T-helper 1 cell (primary cell): ENCODE measurements at places on chromosomes 1 and 21.
A peak's percentile ranks its signal among the peaks of the same experiment; 100 is the strongest.

DNA sequence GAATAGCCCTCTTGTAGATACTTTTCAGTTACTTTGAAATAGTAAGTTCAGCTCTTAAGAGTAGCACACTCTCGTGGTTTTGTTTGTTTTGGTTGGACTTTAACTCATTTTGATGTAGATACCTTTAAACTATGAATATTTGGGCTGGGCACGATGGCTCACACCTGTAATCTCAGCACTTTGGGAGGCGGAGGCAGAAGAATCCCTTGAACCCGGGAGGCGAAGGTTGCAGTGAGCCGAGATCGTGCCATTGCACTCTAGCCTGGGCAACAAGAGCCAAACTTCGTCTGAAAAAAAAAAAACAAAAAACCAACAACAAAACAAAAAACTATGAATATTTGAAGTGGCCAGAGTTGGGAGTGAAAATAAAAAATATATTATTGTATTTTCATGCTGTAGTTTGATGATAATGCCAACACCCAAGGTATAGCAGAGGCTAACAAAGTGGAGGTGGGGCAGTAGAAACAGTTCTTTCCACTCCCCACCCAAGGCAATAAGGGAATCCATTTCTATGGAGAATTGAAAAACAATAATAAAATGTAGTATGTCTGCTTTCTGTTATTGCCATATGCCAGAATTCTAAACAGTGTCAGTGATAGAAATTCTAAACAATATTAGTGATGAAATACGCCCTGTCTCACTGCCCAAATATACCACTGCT, 1.7 kb downstream of the ZNF326 start:
- DNase-seq = no peak

GRCh38 chr1:226980565-226981385, 40.7 kb downstream of the COQ8A start:
- DNase-seq = no peak

- no peak for DNase-seq
These were observed 12.1 kb downstream of the RGS1 start for GRCh38 chr1:192587386-192588266.

DNA sequence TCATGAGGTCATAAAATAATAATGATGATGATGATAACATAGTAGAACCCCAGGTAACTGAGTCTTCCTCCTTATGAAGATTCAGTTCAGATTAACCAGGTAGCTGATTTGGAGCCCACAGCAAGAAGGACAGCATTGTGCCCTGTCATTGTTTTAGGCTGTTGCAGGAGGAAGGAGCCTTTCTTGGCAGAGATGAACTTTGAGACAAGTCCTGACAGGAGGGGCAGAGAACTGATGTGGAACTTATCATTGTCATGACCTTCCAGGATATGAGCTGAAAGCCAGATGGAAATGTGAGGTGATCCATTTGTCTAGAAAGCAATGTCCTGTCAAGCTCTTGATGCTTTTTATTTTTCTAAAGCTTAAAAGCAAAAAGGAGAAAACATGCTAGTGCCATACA, 132.6 kb upstream of the COA6 start:
- no peak for DNase-seq

DNA sequence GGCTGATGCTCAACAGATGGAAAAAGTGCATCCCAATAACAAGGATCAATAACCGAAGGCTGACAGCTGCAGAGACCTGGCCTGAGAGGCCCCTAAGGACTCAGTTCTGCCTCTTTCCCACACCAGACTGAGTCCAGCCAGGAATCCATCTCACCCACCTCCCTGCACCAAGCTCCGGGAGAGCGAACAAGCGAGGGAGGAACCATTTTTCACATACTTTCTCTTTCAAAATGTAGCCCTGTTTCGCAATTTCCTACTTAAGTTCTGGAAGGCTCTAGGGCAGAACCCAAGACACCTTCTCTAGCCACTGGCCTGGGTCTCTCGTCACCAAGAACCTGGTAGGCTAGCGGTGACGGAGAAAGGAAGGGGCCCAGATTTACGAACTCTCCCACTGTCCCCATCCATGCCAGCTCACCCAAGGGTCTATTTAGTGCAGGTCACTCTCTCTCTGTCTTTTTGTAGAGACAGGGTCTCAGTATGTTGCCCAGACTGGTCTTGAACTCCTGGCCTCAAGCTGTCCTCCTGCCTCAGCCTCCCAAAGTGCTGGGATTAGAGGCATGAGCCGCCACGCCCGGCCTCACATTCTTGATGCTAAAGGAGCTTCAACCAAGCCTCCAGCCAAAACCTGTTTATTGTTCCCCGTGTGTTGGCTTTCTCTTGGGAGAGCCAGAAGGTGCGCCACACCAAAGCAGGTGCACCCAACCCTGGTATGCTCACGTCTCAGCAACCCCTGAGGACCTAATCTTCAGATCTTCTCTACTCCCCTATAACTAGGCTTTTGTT, 10.9 kb upstream of the GNL2 start:
- no peak for DNase-seq

GRCh38 chr1:175887981-175888428, 144.6 kb upstream of the TNR start:
- no peak for DNase-seq

GRCh38 chr1:224879162-224879803, 50.2 kb upstream of the DNAH14 start:
- DNase-seq = no peak

- no peak for DNase-seq
These were observed 71.6 kb downstream of the DNTTIP2 start for GRCh38 chr1:93807311-93807930.

GRCh38 chr1:192506741-192507155, 68.8 kb upstream of the RGS1 start:
- no peak for DNase-seq

DNA sequence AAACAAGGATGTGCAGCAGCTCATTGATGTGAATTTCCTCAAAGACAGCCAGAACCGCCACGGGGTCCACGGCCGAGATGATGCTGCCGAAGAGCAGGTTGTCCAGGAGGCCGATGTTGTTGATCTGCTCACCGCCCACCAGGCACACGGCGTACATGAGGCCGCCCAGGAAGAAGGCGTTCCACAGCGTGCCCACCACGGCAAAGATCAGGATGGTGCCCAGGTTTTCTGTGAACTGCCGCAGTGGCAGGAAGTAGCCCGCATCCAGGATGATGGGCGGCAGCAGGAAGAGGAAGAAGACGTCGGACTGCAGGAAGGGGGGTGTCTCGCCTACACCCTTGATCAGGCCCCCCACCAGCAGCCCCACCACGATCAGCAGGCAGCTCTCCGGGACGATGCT, 41.1 kb downstream of the SLC9A1 start:
- no peak for DNase-seq

- DNase-seq = no peak
These were observed 145.7 kb downstream of the DHRS3 start for GRCh38 chr1:12472156-12472797.

GRCh38 chr21:17488620-17489019, 24.2 kb upstream of the CXADR start:
- no peak for DNase-seq

DNA sequence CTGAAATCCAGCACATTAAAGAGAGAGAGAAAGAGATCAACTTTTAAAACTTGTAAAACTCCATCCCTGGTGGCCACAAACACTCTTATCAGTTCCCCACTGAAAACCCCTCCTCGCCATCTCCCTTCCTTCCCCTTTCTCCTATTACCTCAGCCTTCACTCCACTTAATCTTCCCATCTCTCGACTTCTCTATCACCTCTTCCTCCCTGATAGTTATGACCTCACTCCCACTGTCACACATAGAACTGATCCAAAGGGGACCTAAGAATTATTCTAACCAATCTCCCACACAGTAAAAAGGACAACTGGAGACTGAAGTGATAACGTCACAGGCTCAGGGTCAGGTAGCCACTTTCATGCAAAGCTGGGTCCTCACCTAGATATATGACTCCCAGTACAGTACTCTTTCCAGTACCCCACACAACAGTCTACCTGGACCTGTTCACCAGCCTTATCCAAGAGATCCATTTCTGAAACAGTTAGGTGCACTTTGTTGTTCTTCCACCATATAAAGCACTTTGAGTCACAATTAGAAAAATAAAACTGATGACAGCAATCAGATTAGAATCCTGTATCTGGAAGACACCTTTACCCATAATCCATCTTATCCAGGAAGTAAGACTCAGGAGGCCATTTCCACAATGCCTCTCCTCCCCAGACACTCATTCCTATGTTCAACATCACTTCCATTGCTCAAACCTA, 324.8 kb downstream of the SMYD3 start:
- DNase-seq = no peak

DNA sequence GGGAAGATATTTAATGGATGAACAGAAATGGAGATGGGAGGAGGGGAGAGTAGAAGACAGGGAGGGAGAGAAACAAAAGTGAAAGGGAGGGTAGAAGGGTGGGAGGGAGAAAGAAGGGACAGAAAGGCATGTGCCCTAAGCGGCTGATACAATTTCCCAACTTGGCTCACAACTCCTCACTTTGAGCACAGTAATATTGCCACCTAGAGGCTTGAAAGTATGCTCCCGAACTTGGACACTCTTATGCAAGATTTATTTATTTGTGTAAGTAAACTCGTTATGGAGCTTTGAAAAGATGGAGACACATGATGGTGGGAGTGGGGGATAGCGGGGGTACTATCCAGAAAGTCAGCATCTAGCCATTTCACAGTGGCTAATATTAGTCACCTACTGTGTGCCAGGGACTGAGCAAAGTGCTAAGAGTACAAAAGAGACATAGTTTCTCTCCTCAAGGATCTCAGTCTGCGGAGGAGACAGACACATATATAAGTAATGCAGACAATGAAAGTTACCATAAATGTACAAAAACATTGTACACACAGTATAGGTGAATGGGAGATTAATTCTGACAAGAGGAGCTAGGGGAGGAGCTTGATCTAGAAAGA, 189.7 kb downstream of the SEC16B start:
- DNase-seq = no peak

DNA sequence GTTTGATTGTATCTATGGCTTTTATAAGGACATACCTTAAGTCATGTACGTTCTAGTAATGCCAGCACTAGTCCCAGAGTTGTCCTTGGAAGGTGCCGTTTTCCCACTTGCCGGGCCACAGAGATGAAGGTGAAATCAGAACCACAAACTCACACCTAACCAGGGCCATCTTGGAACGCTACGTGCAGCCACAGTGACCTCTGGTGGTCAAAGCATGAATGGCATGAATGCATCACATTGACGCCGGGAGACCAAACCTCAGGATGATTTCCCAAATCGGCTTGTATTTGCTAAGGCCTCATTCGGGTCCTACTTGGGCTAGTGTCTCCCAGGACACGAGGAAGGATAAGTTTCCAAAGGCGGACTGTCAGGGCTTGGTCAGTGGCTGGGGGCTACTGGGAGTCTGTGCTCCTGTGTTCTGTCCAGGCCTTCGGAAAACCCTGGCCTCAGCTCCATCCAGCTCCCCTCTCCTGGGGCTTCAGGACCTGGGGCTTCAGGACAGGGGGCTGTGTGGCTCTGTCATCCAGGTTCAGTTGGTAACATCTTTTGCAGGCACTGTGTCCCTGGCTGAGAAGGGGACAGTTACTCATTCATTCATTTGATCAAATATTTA, 260.5 kb downstream of the PRDM2 start:
- peak; percentile 19 for DNase-seq

DNA sequence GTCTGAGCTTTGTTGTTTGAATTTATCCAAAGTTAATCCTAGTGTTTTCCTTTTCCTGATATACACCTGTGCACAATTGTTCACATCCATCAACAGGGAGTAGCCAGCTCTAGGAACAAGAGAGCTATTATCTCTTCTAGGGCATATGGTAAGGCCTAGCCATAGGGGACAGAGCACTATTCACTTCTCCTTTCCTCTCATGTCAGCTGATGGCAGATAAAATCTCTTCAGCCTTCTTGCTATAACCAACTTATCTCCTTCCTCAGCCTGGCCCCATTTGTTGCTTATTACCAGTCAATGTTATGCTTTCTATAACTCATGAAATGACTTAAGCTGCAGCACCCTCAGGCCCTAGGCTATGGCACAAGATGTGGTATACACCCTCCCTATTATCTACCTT, 38.9 kb downstream of the PATJ start:
- DNase-seq = no peak

DNA sequence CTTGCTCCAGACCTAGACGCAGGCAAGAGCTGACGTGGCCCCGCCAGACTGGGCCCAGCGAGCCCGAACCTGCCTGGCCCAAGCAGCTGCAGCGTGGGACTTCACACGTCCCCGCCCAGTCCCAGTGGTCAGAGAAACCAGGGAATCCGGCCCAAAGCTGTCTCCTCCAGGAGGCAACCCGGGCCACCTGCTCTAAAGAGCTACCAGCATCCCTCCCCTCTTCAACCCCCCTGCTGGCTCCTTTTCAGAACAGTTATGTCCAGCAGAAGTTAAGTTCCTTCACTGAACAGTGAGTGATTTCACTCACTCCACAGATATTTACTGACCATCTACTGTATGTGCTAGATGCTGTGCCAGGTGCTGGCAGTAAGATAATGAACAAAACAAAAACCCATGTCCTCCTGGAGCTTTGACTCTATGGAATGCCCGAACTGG, 2.1 kb upstream of the EFNA1 start:
- no peak for DNase-seq

DNA sequence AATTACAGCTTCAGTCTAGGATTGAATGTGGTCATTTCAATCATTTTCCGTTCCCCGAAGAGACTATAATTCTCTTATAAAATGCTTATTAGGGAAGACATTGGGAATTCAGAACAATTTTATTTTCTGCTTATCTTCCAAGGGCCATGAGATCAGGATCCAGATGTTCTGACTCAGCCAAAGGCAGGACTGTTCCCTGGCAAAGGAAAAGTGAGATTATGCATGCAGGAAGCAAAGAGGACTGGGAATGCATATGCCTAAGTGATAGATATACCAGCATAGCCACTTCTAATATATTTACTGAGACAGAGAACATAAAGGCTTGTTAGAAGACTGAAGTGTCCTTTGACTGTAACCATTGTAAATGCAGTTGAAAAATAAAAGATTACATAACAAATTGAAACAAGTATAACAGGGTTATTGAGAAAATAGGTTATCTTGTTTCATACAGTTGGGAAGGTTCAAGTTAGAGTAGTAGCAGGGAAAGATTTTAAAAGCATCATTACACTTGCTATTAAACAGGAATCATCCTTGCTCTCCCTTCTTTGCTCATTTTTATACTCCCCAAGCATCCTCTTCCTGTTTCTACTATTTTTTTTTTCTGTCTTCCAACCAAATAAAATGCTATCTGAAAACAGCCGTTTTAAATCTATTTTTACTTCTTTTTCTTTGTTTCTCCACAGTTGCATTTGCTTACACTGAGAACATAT, 439.6 kb upstream of the ADAMTS5 start:
- DNase-seq = no peak

- DNase-seq = no peak
These were observed 95.1 kb downstream of the WDR4 start for GRCh38 chr21:42784276-42784675.

GRCh38 chr1:115295904-115296696, 41.9 kb downstream of the NGF start:
- DNase-seq = no peak
